ENCODE measurements at places on chromosomes 5 and 9.

DNA sequence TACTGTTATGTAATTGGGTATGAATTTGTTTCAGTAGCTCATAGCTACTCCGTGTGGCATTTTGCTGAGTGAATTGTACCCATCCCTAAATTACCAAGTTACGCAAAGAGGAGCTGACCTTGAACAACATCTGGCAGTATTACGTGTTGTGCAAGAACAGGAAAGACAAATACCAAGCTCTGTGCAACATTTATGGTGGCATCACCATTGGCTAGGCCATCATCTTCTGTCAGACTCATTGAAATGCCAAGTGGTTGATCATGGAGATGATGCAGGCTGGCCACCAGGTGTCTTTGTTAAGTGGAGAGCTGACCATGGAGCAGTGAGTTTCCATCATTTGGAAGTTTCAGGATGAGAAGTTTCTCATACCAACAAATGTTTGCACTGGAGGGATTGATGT, 15.0 kb downstream of the ZSWIM6 start:
- no peak for DNase-seq
- no peaks in the 10 kb centered on the region for H3K4me1 ChIP-seq
- H3K27ac ChIP-seq, result no peak overlapping the region
- no peaks in the 10 kb centered on the region for H3K36me3 ChIP-seq
- H3K4me3 ChIP-seq, result no peak overlapping the region

DNA sequence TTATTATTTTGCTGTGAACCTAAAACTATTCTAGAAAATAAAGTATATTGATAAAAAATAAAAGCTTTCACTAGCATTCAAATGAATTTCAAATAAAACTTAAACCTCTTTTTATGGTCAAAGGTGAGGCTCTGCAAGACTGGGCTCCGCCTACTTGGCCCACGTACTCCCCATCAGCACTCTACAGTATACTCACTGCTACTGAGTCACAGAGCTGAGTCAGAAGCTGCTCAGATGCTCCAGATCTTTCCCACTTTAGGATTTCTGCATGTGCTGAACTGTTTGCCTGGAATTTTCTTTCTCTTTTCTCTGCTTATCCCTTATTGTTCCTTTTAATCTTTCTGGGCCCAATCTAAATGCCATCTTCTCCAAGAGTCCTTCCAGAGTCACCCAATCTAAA, 331.9 kb upstream of the CCNG1 start:
- H3K27ac ChIP-seq, result no peak overlapping the region
- H3K4me3 ChIP-seq, result no peak overlapping the region
- peaks cover 7% of the 10 kb centered on the region for H3K4me1 ChIP-seq
- no peaks in the 10 kb centered on the region for H3K36me3 ChIP-seq
- no peak for DNase-seq

GRCh38 chr5:34749431-34749873, 89.5 kb upstream of the TTC23L start:
- H3K4me3 ChIP-seq, result no peak overlapping the region
- no peak overlapping the region for H3K27ac ChIP-seq
- no peaks in the 10 kb centered on the region for H3K27me3 ChIP-seq
- no peaks in the 10 kb centered on the region for H3K36me3 ChIP-seq
- DNase-seq, result no peak

DNA sequence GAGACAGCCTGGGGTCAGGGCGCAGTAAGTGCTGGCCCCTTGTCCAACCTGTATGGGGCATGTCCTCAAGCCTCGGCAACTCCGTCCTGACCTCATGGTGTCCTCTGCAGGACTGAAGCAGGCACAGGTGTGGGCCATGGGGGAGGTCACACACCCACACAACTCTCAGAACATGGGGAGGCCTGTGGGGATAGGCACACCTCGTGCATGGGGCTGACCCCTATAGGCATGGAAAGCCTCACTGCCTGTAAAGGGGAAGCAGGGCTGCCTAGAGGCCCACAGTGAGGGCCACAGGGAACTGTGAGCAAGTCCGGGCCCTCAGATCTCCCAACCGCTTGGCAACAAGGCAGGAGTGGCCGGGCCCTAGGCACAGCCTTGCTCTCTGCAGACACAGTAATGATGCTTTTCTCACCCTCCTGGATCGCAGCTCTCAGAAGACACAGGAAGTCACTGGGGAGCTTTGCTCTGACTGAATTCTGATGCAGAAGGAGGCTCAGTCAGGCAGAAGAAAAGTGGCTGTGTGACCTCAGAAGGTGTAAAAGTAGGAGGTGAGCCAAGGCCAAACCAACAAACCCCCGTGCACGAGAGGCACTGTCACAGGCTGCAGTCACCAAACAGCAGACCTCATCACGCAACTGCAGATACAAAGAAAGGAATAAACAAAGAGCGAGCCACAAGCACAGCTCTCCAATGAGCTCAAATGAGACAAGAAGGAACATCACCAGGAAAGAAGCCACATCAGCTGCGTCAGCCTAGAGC, 5.4 kb downstream of the IPPK start:
- no peaks in the 10 kb centered on the region for H3K27me3 ChIP-seq
- no peak overlapping the region for H3K4me3 ChIP-seq
- peaks cover 14% of the 10 kb centered on the region for H3K36me3 ChIP-seq

GRCh38 chr5:73273379-73274050, 100.5 kb downstream of the TMEM174 start:
- DNase-seq, result no peak
- no peaks in the 10 kb centered on the region for H3K36me3 ChIP-seq
- H3K27ac ChIP-seq, result no peak overlapping the region
- no peak overlapping the region for H3K4me3 ChIP-seq
- peaks cover 3% of the 10 kb centered on the region for H3K27me3 ChIP-seq
- no peaks in the 10 kb centered on the region for H3K4me1 ChIP-seq

- H3K36me3 ChIP-seq, result no peaks in the 10 kb centered on the region
- H3K27ac ChIP-seq, result no peak overlapping the region
- H3K4me1 ChIP-seq, result peaks cover 27% of the 10 kb centered on the region
- no peak overlapping the region for H3K4me3 ChIP-seq
These were observed 142.5 kb upstream of the SLC24A2 start for GRCh38 chr9:19931098-19931890.

DNA sequence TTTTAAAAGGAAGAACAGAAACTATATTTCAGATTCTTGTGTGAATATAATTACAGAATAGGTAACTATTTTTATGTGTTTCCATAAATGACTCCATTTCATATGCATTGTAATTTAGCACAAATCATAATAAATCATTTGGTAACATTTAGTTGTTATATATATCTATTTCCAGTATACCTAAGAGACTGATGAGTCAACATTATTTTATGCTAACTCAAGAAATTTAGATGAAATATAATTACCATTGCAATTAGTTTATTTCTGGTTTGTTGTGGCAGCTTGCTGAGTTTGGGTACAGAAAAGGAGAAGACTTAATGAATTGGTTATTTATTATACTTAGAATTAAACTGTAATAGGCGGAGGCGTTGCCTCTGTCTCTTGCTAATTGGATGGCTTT, 314.9 kb downstream of the KCTD16 start:
- no peak overlapping the region for H3K27ac ChIP-seq
- no peak for DNase-seq
- H3K4me1 ChIP-seq, result no peaks in the 10 kb centered on the region
- no peak overlapping the region for H3K4me3 ChIP-seq
- H3K27me3 ChIP-seq, result no peaks in the 10 kb centered on the region

DNA sequence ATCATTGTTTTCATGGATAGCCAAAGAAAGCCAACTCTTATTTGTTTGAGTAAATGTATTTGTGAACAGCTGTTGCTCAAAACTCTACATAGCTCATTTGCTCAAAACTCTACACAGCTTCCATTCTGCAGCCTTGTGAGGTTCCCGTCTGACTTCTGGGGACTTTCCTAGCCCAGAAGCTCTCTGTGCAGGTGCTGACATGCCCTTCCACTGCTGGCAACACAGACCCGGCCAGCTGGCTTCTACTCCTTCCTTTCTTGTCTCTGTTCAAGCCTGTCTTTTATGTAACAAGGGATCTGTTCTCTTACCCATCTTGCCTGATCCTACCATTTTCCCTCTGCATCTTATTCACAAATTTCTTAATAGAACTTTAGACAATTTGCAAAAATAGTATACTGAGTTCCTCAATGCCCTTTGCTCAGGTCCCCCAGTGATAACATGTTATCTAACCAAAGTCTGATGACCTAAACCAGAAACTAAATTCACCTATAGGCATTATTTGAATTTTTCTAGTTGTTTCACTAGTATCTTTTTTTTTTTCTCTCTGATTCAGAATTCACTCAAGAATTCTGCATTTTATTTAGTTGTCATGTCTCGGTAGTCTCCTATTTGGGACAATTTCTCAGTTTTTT, 556.5 kb upstream of the SEMA6A start:
- H3K36me3 ChIP-seq, result no peaks in the 10 kb centered on the region
- H3K27ac ChIP-seq, result no peak overlapping the region
- DNase-seq, result no peak
- H3K4me1 ChIP-seq, result no peaks in the 10 kb centered on the region
- no peaks in the 10 kb centered on the region for H3K27me3 ChIP-seq

GRCh38 chr5:77343165-77343564, 132.7 kb downstream of the PDE8B start:
- no peak overlapping the region for H3K4me3 ChIP-seq
- H3K27me3 ChIP-seq, result peaks cover 4% of the 10 kb centered on the region
- no peaks in the 10 kb centered on the region for H3K36me3 ChIP-seq
- H3K27ac ChIP-seq, result no peak overlapping the region
- no peak for DNase-seq
- no peaks in the 10 kb centered on the region for H3K4me1 ChIP-seq

DNA sequence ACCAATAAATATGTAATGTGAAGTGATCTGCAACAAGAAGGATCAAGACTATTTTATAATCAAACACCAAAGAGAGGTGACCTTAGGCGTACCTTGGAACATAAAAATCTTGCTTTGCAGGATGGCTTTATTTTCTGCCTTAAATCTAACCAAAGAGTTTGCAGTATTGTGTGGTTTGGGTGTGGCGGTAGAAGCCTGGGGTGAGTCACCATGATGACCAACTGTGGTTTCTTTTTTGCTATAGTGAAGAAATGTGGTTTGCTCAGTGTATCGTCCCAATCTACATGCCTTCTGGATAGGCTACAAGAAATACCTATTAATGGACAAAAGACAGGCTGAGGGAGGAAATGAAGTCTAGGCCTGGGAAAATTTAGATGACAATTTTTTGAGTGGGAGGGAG, 5.1 kb upstream of the CAST start:
- no peak overlapping the region for H3K4me3 ChIP-seq
- H3K27me3 ChIP-seq, result peaks cover 17% of the 10 kb centered on the region
- H3K27ac ChIP-seq, result no peak overlapping the region
- no peaks in the 10 kb centered on the region for H3K36me3 ChIP-seq

DNA sequence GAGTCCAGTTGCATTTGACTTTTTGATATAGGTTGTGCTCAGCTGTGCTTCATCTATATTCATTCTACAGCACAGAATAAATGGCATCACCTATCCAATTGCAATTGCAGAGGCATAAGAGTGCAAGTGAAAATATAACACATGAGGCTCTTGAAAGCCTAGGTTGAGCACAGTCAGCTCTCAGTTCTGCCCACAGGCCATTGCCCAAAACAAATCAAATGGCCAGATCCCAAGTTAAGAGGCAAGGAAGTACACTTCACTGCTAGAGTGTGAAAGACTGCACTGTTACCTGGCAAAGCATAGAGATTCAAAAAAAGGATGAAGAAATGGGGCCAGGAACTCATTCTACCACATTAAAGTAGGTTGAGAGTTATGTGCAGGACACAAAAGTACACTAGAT, 305.5 kb upstream of the SEMA6A start:
- H3K36me3 ChIP-seq, result no peaks in the 10 kb centered on the region
- no peaks in the 10 kb centered on the region for H3K4me1 ChIP-seq
- no peaks in the 10 kb centered on the region for H3K27me3 ChIP-seq
- H3K27ac ChIP-seq, result no peak overlapping the region

DNA sequence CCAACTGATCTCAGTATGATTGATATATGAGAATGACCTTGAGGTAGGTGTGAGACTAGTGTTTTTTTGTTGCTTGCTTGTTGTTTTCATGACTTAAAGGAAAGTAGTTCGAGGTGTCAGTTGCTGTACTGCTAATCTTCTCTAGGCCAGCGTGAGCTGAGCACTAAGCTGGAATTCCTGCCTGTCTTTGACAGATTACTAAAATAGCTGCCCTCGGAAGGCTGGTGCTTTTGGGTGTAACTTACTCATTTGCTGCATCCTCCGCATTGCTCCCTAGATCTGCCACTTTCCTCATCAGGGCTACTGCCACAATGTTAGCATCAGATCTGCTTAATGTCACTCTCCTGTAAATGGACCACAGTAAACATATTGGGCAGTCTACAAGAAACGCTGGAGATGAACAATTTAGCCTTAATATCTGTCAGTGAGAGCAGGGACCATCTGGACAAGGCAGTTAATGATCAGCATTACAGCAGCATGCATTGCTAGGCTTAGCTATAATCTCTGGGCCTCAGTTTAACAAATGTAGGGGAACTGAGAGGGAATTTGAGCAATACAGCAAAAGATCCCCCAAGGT, 106.6 kb upstream of the CDH6 start:
- H3K27me3 ChIP-seq, result no peaks in the 10 kb centered on the region
- DNase-seq, result no peak
- no peak overlapping the region for H3K4me3 ChIP-seq

DNA sequence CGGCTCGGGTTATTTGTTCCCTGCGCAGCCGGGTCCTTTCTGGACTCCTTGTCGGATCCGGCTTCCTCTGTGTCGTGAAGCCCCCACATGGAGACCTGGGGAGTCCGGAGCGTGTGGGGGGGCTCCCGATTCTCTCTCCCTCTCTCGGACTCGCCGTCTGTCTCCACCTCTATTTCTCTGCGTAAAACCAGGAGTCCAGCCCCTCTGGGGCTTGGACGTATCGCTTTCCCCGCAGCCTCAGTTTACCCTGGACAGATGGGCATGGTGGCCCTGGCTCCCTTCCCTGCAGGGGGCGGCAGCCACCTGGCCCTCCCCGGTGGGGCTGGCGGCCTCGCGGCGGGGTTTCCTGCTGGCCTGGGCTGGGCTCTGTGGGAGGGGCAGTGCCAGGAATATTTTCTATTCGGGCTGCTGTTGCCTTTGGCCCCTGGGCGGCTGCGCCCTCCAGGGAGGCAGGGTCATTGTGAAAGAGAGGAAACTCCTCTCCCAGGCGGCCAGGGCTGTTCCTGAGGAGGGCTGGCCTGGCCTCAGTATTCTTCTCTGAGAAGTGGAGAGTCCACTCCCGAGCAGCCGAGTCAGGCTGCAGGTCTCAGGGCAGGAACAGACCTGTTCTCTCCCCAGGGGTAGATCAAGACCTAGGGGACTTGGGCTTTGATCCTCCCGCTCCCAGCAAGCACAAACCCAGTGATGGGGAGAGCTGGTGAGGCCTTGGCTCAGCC, 665 bp downstream of the ASS1 start:
- no peak for DNase-seq
- H3K36me3 ChIP-seq, result no peaks in the 10 kb centered on the region
- H3K27me3 ChIP-seq, result no peaks in the 10 kb centered on the region

GRCh38 chr9:7273575-7273974, 515.8 kb downstream of the KDM4C start:
- no peak for DNase-seq
- no peaks in the 10 kb centered on the region for H3K36me3 ChIP-seq
- no peaks in the 10 kb centered on the region for H3K27me3 ChIP-seq
- H3K27ac ChIP-seq, result no peak overlapping the region
- H3K4me1 ChIP-seq, result no peaks in the 10 kb centered on the region
- no peak overlapping the region for H3K4me3 ChIP-seq

DNA sequence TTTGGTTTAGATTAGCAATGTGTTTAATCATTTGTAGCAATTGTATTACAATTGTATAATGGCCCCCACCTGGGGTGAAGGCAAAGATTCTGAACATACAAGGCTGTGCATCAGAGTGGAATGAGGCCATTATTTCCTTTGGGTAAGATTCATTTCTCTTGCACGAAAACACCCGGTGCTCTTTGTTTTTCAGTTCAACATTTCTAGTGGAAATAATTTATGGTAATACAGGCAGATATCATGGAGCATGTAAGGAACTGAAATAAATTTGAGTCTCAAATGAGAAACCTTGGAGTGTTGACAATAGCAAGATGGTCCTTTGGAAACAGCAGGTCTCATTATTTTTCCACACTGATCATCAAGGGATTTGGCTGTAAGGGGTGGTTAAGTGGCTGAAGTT, 475.9 kb downstream of the GABRG2 start:
- no peaks in the 10 kb centered on the region for H3K27me3 ChIP-seq
- no peaks in the 10 kb centered on the region for H3K36me3 ChIP-seq
- DNase-seq, result no peak
- H3K4me1 ChIP-seq, result no peaks in the 10 kb centered on the region

Data from DND-41 (cell line).